ENCODE measurements at places on chromosomes 3 and 15. TPM values are rescaled to one million over a fixed set of nuclear protein-coding genes. Genes with fewer than 3 reads are reported as not detected.

DNA sequence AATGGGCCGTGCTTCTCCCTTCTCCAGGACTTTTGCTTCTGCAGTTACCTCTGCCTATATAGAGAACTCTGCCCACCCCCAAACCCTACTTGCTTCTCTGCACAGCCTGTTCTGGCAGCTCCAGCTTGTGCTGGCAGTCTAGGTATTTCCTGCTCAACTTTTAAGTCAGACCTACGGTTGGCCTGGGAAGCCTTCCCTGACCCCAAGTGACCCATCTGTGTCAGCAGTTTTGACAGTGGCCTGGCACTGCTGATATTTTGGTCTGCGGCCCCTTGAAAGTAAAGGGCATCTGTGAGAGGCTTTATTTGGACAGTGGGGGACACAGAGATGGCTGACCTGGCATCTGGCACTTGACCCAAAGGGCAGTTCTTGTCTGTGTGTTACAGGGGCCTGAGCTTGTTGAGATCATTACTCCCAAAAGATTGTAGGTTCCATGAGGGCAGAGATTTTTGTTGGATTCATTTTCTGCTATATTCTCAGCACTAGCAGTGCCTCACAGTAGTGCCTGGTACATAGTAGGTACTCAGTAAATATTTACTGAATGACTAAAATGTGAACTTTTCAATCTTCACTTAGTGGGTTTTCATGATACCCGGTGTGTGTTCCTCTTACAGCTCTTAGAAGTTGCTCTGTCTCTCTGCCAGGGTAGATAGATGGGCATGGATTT, 55.2 kb upstream of the TRAK1 start:
- H3K27ac ChIP-seq = no peak overlapping the region
- no peak for DNase-seq
- H3K36me3 ChIP-seq = no peaks in the 10 kb centered on the region
- H3K4me3 ChIP-seq = no peak overlapping the region
- peaks cover 8% of the 10 kb centered on the region for H3K4me1 ChIP-seq
- no peaks in the 10 kb centered on the region for H3K27me3 ChIP-seq

DNA sequence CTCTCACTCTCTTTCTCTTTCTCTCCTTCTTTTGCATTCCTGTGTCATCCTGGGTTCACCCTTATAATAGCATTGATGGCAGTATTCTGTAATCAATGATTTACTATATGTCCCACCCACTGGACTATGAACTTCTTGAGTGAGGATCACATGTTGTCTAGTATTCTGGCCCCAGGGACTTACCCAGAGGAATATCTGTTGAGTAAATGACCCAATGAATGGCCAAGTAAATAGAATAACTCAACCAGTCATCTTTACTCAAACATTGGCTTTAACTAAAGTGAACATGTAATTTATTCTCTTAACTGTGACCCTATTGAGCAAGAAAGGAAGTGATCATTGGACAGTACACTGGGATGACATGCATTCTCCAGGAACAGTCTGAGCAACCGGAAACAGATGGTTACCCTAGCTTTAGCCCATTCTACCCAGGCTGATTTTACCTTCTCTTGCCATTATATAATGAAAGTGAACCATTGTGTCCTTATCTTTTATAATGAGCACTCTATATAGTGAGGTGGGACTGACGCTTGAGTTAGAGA, 94.5 kb upstream of the SOX14 start:
- H3K4me1 ChIP-seq = no peaks in the 10 kb centered on the region
- DNase-seq = no peak
- H3K27me3 ChIP-seq = no peaks in the 10 kb centered on the region
- H3K4me3 ChIP-seq = no peak overlapping the region

DNA sequence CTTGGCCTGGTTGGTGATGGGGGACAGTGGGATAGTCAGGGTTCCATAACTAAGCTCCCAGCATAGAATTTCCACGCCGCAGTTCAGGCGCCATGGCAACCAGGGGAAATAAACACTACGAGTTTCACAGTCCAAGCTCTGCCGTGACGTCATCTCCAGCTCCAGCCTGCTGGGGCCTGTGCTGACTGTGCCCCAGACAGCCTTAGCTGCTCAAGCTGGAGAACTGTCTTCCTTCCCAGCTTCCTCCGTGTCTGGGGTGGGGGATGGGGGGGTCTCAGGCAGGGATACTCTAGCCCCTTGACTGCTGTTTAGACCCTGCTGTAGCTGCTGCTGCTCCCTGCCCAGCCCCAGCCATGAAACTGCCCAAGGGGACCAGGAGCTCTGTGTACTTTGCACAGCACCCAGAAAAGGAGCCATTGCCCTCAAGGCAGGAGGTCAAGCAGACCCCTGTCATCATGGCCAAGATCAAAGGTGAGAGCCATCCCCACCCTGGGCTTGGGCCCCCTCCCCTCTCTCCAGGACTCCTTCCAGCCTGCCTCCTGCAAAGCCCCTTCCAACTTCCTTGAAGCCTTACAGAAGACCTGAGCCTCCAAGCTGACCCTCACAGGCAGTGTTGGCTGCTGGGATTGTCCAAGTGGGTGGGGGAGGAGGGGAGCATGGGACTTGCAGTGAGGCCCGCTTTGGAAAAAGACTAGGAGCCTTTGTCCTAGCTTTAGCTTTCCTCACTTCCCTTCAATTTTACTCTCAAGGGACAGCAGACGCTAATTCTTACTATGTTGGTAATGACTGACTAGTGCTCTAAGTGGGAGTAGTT, 11.4 kb upstream of the CSPG4 start:
- no peaks in the 10 kb centered on the region for H3K36me3 ChIP-seq
- peaks cover 4% of the 10 kb centered on the region for H3K27me3 ChIP-seq
- H3K4me1 ChIP-seq = peaks cover 17% of the 10 kb centered on the region
- H3K4me3 ChIP-seq = no peak overlapping the region

- no peaks in the 10 kb centered on the region for H3K27me3 ChIP-seq
- H3K36me3 ChIP-seq = no peaks in the 10 kb centered on the region
Measured at GRCh38 chr3:161274691-161275298, 53.7 kb downstream of the NMD3 start.

DNA sequence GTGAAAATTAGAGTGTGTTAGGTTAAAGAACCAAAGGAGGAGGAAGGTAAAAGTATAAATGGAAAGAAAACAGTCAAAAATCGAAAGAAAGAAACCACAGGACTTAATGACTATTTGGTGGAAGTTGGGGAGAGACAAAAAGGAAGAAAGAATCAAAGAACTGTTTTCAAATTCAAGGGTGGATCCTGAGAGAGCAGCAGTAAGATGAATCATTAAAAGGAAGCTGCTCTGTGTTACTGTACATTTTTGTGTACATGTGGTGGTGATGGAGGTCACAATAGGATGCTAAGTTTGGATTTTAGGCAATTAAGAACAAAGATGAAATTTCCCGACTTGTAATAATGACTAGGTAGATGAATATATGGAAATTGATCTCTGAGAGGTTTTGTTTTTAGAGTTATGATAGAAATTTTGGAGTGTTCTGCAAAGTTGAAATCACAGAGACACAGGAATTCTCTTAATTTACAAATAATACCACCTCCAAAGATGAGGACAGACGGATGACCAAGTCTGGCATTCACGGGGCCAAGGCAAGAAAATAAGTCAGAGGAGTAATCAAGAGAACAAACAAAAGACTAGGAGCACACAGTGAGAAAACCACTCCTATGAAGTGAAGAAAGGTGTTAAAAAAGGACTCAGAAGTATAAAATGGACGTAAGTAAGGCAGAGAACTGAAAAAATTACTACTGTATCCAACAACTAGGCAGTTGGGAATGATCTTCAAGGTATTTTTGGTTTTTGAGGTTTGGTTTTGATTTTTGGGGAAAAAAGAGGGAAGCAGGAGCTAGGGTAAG, 7.1 kb downstream of the DHX36 start:
- DNase-seq = no peak
- peaks cover 3% of the 10 kb centered on the region for H3K36me3 ChIP-seq
- H3K4me3 ChIP-seq = no peak overlapping the region
- no peaks in the 10 kb centered on the region for H3K27me3 ChIP-seq
- H3K27ac ChIP-seq = no peak overlapping the region
- peaks cover 5% of the 10 kb centered on the region for H3K4me1 ChIP-seq

GRCh38 chr3:17261627-17262369, 377.0 kb downstream of the PLCL2 start:
- H3K36me3 ChIP-seq = no peaks in the 10 kb centered on the region
- no peak overlapping the region for H3K27ac ChIP-seq
- no peaks in the 10 kb centered on the region for H3K27me3 ChIP-seq
- H3K4me1 ChIP-seq = no peaks in the 10 kb centered on the region
- H3K4me3 ChIP-seq = no peak overlapping the region

GRCh38 chr3:97658668-97659285, 105.8 kb upstream of the ARL6 start:
- H3K4me3 ChIP-seq = no peak overlapping the region
- H3K36me3 ChIP-seq = no peaks in the 10 kb centered on the region
- no peak overlapping the region for H3K27ac ChIP-seq

DNA sequence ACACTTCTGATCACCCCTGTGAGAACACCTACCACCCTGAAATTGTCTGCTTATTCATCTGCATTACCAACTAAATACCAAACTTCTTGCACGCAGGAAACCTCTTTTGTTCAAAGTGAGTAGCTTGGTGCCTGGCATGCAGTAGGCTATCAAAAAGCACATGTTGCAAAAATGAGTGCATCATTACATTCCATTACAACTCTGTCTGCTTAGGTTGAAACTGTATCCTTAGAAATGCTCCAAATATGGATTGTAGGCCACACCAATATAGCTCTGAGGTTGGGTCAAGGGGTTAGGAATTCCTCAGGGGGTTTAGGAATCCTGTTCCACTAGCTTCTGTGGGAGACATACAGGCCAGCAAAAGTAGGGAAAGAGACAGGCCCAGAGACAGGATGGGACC, 107.2 kb downstream of the THRB start:
- peaks cover 4% of the 10 kb centered on the region for H3K4me1 ChIP-seq
- no peaks in the 10 kb centered on the region for H3K36me3 ChIP-seq
- DNase-seq = no peak

GRCh38 chr3:169666076-169666375, 2.5 kb upstream of the MECOM start:
- no peak overlapping the region for H3K27ac ChIP-seq
- peaks cover 100% of the 10 kb centered on the region for H3K27me3 ChIP-seq
- H3K36me3 ChIP-seq = no peaks in the 10 kb centered on the region
- H3K4me1 ChIP-seq = peaks cover 14% of the 10 kb centered on the region
- DNase-seq = no peak

DNA sequence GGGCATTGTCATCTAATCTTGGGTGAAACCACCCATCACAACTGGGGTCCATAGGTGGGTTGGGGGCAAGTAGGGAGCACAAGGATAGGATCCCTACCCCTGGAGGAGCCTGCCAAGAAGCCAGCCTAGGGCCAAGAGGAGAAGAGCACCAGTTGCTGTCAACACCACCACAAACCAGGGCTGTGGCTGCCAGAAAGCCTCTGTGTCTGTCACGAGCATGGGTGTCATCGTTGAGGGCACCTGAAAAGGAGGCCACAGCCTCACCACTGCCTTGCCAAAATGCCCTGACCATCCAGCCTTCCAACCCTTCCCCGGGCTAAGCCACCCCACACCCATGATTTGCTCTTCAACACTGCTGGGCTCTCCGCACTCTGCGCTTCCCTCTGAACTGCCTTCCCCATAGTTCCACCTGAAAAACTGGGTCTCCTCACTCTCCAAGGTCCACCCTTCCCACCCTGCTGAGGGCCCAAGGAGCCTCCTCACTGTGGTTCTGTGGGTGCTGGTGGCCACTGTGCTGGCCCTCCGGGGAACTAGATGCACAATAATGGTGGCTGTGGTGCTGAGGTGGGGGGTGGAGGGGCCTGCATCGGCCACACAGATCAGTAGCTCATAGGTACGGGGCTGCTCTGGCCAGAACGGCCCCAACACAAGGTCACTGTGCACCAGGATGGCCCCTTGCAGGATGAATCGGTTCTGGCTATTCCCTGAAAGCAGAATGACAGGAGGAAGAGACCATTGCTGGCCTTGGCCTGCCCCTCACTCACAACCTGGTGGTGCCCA, 6.2 kb upstream of the IP6K1 start:
- H3K4me3 ChIP-seq = no peak overlapping the region
- H3K4me1 ChIP-seq = no peaks in the 10 kb centered on the region
- H3K27me3 ChIP-seq = no peaks in the 10 kb centered on the region
- H3K36me3 ChIP-seq = no peaks in the 10 kb centered on the region
- DNase-seq = no peak
- no peak overlapping the region for H3K27ac ChIP-seq

DNA sequence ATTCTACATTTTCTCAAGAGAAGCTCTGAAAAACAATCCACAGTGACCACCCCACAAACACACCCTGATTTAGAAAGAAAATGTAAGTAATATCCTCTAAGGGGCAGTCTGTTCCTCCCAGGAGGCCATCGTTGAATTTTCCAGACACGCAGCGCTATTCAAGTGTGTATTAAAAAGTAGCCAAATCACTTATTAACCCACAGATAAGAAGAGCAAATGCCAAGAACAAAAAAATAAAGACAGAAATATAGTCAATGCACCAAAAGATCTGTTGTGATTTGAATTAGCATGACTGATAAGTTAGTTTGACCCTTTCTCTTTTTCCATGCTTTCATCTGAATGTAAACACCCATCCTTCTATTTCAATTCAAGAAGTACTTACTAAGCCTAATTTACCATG, 622.8 kb upstream of the ZNF385D start:
- peaks cover 10% of the 10 kb centered on the region for H3K4me1 ChIP-seq
- DNase-seq = no peak

DNA sequence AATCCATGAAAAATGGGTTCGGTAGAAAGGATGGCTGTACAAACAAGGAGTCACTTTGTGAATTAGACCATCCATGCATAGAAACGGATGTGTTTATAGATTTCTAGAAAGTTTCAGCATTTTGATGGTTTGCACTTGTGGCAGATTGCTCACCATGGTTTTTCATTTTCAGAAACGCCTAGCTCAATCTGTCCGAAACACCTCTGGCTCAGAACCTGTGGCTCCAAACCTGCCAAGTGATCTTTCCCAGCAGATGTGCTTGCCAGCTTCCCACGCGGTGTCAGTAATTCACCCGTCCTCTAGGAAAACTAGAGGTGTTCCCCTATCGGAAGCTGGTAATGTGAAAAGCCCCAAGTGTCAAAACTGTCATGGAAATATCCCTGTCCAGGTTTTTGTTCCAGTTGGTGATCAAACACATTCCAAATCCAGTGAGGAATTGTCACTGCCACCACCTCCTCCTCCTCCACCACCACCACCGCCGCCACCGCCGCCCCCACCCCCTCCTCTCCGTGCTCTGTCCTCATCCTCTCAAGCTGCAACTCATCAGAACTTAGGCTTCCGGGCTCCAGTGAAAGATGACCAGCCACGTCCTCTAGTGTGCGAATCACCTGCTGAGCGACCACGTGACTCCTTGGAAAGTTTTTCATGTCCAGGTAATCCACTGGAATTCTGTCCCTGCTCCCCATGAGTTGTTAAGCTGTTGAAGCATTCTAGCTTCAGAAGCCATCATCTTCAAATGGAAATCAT, 21.2 kb downstream of the WHAMM start:
- no peak for DNase-seq
- H3K27ac ChIP-seq = no peak overlapping the region
- peaks cover 58% of the 10 kb centered on the region for H3K36me3 ChIP-seq
- H3K27me3 ChIP-seq = no peaks in the 10 kb centered on the region
- no peak overlapping the region for H3K4me3 ChIP-seq

GRCh38 chr3:152644478-152644877, 190.5 kb upstream of the P2RY1 start:
- no peak for DNase-seq
- no peak overlapping the region for H3K4me3 ChIP-seq
- no peak overlapping the region for H3K27ac ChIP-seq
- H3K36me3 ChIP-seq = no peaks in the 10 kb centered on the region
- no peaks in the 10 kb centered on the region for H3K4me1 ChIP-seq

The CMTM8 gene
- 4.1 TPM for total RNA-seq

The FYCO1 gene
- total RNA-seq = 7.8 TPM

The TRA2B gene
- 206 TPM for total RNA-seq

The SLTM gene
- 107 TPM for total RNA-seq

The SPTBN5 gene
- 0.57 TPM for total RNA-seq

The CPB1 gene
- 0.28 TPM for total RNA-seq

The ALDH1A3 gene
- total RNA-seq = 1.0 TPM
